ENCODE measurements at places on chromosomes 7 and 10.

GRCh38 chr7:48111596-48111995 is 22.5 kb downstream of the UPP1 start:
- DNase-seq: no peak

DNA sequence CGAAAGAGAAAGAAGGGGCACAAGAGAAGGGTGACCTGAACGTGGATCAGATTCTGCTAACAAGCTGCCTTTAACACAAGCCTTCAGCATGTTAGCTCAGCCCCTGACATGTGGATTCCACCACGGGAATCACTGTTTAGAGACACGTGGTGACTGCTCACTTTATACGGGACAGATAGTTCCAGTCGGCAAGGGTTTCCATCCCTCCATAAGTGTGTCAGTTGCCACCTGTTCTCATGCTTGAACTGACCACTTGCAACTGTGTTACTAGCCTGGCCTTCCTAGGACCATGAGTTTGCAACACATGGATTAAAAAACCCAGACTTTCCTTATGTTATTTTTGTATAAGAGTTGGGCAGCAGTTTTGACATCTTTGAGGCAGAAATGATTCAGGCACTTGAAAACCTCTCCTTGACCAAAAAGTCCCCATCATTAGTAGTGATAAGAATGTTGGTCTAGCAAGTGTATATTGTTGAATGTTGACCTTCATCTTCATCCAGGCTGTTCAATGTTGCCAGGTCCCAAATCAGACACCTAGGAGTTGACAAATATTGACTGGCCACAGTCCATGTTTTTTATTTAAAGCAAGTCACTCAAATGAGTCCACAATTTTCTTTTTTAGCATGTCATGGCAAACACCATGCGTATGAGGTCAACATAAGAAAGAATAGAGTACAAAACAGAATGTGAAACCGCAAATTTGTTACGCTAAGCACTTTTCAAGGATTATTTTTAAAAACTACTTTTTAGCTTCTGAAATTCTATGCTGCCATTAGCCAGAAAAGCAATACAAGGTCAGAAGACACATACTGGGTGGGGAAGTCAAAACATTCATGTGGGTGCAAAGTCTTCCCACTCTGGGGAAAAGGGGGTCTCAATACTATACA is 101.6 kb downstream of the ABLIM1 start:
- no peak for DNase-seq

- peak; percentile 45 for DNase-seq
Measured at GRCh38 chr7:44309271-44310091, 15.9 kb downstream of the CAMK2B start.

DNA sequence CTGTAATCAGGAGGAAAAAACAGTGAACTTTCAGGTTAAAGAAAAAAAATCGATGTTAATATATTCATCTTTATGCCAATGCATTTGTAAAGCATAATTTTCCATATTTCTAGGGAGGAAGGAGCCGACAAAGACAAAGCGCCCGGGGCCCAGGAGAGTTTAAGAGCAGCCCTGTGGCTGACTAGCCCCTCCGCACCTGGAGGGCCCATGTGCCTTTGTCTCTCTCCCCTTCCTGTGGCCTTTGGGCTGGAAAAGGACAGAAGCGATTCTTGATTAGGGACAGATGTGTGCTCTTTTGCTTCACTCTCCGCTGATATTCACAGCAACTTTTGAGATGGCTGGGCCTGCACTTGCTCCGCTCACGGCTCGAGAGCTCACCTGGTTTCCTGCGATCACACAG is 23.1 kb downstream of the DDC start:
- DNase-seq: no peak

- no peak for DNase-seq
Measured at GRCh38 chr7:28573059-28573553, 160.8 kb downstream of the CREB5 start.

DNA sequence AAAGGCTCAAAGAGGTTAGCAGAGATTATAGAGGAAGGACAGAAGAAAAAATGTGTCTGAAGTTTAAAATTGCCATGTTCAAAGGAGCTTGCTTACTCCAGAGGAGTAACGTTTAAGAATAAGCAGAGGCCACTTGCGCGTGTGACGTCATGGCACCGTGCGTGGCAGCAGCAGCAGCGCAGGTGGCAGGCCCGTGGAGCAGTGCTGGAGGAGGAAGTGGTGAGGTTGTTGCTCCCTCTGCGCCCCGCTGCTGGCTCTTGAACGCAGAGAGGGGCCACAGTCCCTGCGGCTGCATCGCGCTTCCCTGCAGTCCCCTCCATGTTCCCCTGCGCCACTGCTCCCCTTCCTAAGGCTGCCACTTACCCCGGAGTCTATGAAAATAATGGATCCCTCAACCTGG is 37.5 kb downstream of the GDI2 start:
- DNase-seq: peak; percentile 31

GRCh38 chr7:19202599-19202998 is 57.4 kb upstream of the FERD3L start:
- DNase-seq: no peak

GRCh38 chr7:28701731-28702130 is 256.4 kb downstream of the TRIL start:
- DNase-seq: no peak

DNA sequence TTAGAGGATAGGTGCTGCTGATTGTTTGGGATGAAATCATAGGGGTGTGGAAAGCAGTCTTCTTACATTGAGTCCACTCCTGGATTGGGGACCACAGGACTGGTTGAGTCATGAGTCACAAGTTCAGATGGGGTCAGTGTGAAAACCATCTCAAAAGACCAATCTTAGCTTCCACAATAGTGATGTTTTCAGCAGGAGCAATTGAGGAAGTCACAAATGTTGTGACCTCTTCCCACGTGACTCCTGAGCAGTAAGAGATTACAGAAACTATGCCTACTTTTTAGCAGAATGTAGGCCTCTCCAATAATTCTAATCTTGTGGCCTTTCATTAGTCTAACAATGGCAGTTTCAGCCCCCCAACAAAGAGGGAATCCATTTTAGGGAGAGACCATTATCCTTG is 256.9 kb upstream of the CDC14C start:
- no peak for DNase-seq

- DNase-seq: peak; percentile 45
Measured at GRCh38 chr10:49407552-49408137, 11.8 kb upstream of the DRGX start.

- peak; percentile 94 for DNase-seq
Measured at GRCh38 chr7:66920769-66921395, at the start of gene TMEM248. Gene TMEM248, plus strand, starts transcription at chr7:66921225. Its CDS starts 20,641 bp downstream, at chr7:66941866.

DNA sequence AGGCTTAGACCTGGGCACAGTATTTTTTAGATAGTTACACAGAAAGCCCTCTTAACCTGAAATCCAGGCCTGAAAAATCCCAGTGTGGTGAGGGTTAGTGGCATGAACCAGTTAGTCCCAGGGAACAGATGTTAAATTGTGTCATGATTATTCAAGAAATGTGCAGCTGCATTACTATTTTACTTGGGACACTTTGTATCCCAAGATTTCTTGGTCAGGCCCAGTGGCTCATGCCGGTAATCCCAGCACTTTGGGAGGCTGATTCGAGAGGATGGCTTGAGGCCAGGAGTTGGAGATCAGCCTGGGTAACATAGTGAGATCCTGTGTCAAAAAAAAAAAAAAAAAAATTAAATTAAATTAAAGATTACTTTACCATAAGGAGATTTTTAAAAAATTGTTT is 36.0 kb upstream of the OTUD1 start:
- DNase-seq: no peak

DNA sequence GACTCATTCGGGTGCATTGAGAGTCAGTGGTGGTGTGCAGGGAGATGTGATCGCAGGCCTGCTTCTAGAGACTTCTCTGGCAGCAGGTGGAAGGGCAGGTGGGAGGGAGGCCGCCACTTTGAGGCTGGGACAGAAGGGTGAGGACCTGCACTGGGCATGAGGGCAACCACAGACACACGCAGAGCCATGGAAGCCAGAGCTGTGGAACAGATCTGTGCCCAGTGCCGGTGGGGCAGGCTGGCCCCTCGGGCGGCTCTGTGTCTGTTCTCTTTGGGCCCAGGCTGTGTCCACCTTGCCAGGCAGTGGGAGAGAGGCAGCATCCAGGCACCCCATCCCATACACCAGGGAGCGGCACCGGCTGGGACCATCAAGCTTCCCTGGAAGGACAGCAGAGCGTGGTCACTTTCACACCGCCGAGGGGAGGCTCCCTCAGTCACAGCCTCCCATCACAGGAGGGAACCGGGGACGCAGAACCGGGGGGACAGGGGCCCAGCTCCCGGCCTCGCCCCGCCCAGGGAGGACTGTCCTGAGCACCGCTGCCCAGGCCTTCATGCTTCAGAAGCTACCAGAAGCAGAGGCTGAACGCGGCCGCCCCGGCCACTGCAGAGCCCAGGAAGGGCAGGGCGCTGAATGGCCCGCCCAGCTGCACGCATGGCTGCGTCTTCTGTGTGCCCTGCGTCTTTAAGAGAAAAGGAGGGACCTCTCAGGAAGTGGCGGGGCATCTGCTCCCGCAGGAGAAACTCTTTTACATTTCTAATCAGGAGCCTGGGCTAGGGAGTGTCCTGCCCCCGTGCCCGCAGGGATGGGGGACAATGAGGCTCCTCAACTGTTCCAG is 32.1 kb downstream of the EN2 start:
- DNase-seq: no peak

DNA sequence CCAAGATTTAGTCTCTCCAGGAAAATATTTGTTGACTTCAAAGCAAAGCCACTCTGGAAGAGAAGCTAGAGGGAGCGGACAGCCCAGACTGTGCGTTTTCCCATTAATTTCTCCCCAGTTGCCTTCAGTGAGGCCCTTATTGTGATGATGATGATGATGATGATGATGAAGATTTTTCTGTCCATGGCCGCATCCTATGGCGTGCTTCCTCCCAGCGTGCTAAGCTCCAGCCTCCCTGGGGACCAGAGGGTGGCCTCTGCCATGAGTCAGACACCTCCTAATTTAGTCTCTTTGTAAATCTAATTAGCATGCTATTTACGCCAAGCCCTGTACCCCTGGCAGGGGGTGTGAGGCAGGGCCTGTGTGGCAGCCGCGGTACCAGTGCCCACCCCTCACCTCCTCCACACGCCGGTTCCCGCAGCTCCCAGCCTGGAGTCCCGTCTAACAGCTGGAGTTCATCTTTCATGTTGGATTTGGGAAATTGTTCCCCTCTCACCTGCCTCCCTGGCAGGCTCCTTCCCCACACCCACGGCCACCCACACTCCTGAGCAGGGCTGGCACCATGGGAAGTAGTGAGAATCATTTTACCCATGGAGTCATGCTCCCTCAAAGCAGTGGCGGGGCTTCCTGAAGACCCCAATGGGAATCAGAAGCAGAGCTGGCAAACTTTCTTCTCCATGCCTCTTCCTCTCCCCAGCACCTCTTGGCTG is 92.2 kb downstream of the C10orf105 start:
- DNase-seq: no peak

- no peak for DNase-seq
Measured at GRCh38 chr10:58444876-58445275, 59.7 kb downstream of the TFAM start.

- no peak for DNase-seq
Measured at GRCh38 chr7:115008465-115009114, 86.7 kb downstream of the MDFIC start.

DNA sequence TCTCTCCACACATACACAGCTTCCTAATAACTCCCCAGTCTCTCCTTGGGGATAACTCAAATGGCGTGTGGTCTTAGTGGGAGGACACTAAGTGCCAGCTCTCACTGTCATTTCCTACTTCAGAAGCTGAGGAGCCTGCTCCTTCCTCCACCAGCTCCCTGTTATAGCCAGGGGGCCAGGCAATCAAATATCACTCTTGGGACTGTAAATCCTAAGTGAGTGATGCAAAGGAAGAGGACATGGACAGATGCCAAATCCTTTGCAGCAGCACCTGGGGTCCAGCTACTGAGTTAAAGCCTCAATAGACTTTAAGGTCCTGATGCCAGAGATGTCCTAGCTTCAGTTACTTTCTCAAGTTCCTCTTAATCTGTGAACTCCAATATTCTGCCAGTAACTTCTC is 34.1 kb downstream of the SEM1 start:
- DNase-seq: no peak

GRCh38 chr7:32381024-32381601 is 109.1 kb downstream of the LSM5 start:
- no peak for DNase-seq

GRCh38 chr10:17668435-17669184 is 24.7 kb downstream of the STAM start:
- no peak for DNase-seq

DNA sequence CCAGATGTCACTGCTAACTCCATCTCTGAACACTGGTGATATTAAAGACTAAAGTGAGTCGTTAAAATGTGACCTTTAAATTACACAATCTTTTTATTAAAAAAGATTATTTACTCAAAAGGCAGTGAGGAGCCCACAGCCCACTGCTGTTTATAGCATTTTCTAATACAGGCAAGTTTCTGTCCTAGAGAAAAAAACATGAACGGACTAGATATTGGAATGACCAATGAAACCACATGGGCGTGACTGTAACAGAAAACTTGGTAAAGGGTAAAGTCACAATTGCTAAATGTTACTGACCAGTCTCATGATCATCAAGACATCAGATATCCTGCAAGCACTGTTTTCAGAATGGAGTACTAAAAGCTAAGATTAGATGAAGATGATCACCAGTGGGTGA is 78.7 kb downstream of the FEZF1 start:
- DNase-seq: no peak

DNA sequence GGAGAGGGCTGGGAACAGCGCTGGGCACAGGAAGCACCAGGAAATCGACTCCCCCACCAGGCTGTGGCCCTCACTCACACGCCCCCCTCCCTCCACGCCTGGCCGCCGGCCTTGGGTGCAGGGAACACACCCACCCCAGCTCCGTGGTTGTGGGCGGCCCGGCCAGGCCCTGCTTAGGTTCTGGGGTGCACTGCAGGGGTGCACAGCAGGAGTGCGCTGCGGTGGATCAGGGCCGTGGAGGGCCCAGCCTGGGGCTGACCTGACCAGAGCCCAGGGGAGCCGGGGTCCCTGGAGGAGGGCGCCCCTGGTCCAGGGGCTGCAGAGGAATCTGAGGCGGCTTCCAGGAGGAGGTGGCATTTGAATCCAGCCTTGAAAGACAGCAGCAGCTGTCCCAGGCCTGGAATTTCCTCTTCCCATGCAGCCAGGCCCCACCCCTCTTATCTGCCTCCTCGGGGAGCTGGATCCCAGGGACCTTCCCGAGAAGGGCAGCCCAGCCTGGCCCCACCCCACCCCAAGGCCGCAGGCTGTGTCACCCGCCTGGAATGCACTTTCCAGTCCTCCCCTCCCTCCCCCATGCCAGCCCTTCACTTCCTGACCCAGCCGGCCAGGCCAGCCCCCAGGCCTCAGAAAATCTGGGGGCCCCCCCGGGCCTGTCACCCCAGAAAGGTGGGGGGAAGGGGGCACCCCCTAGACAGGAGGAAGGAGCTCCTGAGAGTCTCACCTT is 18.4 kb upstream of the PDGFA start:
- no peak for DNase-seq

Measured in activated B cell treated with CpG ODN at 0.5 μM for 24 hours (primary cell).